Heart right ventricle (tissue), 16 donors: ENCODE measurements at places on chromosomes 3 and 15.
A peak's percentile ranks its signal among the peaks of the same experiment; 100 is the strongest.

GRCh38 chr3:41026394-41027177 is 172.7 kb upstream of the CTNNB1 start:
- peak overlapping the region; percentile 42 for H3K27ac ChIP-seq
- H3K4me1 ChIP-seq = peaks cover 18% of the 10 kb centered on the region
- peak; percentile 88 for DNase-seq
- H3K27me3 ChIP-seq = no peaks in the 10 kb centered on the region

DNA sequence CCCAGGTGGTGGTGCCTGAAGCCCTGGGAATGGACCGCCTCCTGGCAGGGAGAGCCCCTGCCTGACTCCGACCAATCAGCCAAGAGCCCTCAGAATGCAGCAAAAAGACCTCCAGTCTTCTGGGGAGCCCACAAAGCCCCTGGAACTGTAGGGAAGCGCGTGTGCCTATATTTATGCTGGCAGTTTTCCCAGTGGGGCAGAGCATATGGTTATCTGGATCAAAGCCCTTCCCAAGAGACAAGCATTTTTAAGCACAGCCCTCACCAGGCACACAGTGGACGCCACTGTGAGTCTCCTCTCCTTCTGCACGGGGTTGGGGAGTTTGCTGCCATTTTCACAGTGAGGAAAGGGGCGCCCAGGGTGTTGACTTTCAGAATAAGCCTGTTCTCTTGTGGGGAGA is 80.9 kb upstream of the RPL32 start:
- no peak for DNase-seq
- H3K27ac ChIP-seq = peak overlapping the region; percentile 69
- no peak overlapping the region for H3K4me3 ChIP-seq
- H3K4me1 ChIP-seq = peaks cover 42% of the 10 kb centered on the region
- no peaks in the 10 kb centered on the region for H3K36me3 ChIP-seq

DNA sequence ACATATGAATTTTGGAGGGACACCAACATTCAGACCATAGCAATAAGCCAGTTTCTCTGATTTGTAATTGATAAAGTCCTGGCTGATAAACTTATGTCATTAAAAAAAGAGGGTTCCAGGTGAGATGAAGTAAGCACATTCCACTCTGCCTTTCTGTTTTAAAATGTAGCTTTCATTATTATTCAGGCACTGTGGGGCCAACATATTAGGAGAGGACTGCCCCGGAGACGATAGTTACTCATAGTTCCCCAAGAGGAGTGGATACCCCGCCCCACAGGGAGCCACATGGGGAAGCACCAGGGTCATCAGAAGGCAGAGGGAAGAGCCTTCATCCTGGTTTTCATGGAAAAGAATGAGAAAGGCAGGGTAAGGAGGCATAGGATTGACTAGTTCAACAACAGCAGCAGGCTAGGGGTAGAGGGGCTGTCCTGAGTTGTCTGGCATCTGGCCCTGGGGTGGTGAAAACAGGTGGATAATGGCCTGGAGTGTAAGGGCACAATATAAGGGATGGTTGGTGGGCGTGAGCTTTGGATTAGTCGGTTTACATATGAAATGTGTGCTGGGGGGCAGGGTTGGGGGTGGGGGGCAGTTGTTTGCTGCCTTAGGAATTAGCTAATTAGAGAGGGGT is 78.7 kb upstream of the PROK2 start:
- no peaks in the 10 kb centered on the region for H3K4me1 ChIP-seq
- H3K27ac ChIP-seq = no peak overlapping the region
- no peak overlapping the region for H3K4me3 ChIP-seq

DNA sequence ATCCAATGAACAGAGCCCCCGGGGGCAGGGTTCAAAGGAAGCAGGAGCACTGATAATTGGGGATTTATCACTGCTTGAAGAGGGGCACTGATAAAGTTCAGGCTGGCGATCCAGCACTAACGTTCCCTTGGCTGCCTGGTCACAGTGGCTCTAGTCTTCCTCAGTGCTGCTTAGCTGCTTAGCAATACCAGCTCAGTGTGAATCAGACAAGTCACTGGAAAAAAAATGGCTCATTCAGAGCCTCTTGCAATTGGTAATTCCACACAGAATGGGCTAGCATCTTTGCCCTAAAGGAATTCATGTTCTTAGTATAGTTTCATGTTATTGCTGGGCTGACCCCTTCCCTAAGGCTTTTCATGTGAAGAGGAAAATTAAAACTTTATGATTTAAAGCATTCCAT is 95.7 kb upstream of the SLC2A2 start:
- H3K36me3 ChIP-seq = no peaks in the 10 kb centered on the region
- no peak for DNase-seq
- H3K4me3 ChIP-seq = no peak overlapping the region
- H3K27ac ChIP-seq = no peak overlapping the region
- peaks cover 5% of the 10 kb centered on the region for H3K4me1 ChIP-seq

GRCh38 chr15:78950902-78951840 is 6.3 kb upstream of the CTSH start:
- peaks cover 6% of the 10 kb centered on the region for H3K4me1 ChIP-seq
- H3K27ac ChIP-seq = peak overlapping the region; percentile 16
- no peak for DNase-seq
- no peaks in the 10 kb centered on the region for H3K36me3 ChIP-seq
- H3K27me3 ChIP-seq = no peaks in the 10 kb centered on the region
- H3K4me3 ChIP-seq = no peak overlapping the region

- H3K4me3 ChIP-seq = no peak overlapping the region
- H3K27ac ChIP-seq = no peak overlapping the region
- H3K4me1 ChIP-seq = peaks cover 5% of the 10 kb centered on the region
- no peaks in the 10 kb centered on the region for H3K27me3 ChIP-seq
- no peak for DNase-seq
These were observed 15.4 kb downstream of the DPH3 start for GRCh38 chr3:16249336-16249735.

DNA sequence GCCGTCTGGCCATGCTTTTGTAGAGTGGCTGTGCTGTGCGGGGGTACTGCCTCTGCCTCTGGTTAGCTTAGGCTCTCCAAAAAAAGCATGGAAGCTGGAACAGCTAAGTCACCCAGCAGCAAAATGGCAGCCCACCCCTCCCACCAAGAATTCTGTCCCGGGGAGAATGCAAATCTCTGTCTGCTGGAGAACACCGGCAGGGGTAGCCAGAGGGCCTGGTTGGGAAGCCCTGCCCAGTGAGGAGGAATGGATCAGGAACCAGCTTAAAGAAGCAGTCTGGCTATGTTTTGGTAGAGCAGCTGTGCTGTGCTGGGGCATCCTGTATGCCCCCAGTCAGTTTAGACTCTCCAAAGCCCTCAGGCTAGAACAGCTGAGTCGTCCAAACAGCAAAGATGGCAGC is 56.2 kb upstream of the PTPRG start:
- H3K4me3 ChIP-seq = no peak overlapping the region
- H3K27me3 ChIP-seq = no peaks in the 10 kb centered on the region
- no peaks in the 10 kb centered on the region for H3K4me1 ChIP-seq
- DNase-seq = no peak
- H3K36me3 ChIP-seq = no peaks in the 10 kb centered on the region

DNA sequence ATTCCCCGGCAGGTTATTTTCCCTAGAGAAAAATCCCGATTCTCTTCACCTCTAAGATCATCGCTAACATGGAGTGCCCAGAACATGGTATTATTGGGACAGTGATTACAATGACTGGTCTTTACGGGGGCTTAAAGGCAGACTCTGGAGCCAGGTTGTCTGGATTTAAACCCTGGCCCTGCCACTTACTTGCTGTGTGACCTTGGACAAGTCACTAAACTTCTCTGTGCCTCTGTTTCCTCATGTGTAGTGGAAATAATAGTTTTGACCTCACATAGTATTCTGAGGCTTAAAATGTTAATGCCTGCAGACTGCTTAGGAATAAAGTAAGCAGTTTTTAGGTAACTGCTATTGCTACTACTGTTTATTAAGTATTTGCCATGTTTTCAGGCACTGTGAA is 4.4 kb downstream of the PLA2G4D start:
- no peak for DNase-seq
- no peaks in the 10 kb centered on the region for H3K4me1 ChIP-seq
- no peak overlapping the region for H3K4me3 ChIP-seq
- H3K36me3 ChIP-seq = no peaks in the 10 kb centered on the region
- no peak overlapping the region for H3K27ac ChIP-seq
- no peaks in the 10 kb centered on the region for H3K27me3 ChIP-seq

GRCh38 chr15:51589881-51590568 is 32.5 kb downstream of the DMXL2 start:
- H3K4me3 ChIP-seq = no peak overlapping the region
- no peaks in the 10 kb centered on the region for H3K4me1 ChIP-seq
- no peak for DNase-seq
- no peak overlapping the region for H3K27ac ChIP-seq
- no peaks in the 10 kb centered on the region for H3K27me3 ChIP-seq
